CD4-positive, CD25-positive, alpha-beta regulatory T cell (primary cell): ENCODE measurements at places on chromosomes 2 and 18.
A peak's percentile ranks its signal among the peaks of the same experiment; 100 is the strongest.

- no peak for DNase-seq
Measured at GRCh38 chr2:173989160-173989883, 24.1 kb upstream of the SP3 start.

DNA sequence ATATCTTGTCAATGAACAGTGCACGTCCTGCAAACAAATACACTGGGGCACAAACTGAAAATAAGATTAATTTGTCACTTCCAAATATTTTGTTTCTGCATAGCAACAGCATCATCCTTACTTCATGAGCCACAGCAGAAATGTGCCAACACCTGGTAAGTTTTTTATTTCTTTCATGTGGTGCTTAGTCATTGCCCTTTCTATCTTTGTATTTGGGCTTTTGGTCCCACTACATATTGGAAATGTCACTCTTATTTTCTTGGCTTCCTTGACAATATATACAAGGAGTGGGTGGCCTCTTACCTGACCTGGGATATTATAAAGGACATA is 208.0 kb downstream of the RBM43 start:
- no peak for DNase-seq

DNA sequence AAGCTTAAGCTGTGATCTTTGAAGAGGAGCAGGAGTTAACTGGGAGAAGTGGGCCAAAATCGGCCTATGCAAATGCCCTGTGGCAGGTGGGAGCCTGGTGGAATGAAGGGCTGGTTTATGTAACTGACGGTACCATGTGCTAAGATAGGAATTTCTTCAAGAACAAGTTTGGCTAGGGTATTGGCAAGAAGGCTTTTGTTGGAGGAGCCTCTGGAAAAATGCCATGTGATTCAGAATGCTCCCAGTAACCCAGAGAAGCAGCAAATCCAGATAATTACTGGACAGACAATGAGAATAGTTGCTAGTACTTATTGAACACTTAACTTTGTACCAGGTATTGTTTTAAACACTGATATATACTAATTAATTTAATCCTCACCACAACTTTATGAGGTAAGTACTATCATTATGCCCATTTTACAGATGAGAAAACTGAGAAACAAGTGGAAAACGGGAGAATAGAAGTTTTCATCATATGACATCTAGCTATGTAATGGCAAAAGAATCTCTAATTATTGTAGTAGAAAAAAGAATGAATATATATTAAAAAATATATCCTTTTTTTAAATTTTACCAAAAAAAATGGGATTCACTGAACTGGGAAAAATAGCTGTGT is 9.1 kb upstream of the FAM124B start:
- no peak for DNase-seq

DNA sequence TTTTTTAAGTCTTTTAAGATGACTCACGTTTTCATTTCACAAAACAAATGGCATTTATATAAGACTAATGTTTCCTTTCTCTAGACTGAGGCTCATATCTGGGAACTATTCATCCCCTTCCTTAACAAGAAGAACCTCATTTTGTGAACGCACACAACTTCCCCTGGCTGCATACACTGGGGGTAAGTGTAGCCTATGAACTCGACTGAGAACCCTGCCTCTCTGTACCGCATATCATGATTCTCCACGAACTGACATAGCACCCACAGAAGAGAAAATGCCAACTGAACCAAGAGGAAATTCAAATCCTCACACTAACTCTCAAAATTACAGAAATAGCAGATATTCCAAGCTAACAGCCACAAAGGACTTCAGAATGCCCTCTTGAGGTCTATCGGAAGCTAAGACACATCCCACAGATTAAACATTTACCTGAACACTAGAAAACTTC is 236.7 kb downstream of the TCF4 start:
- DNase-seq = no peak

DNA sequence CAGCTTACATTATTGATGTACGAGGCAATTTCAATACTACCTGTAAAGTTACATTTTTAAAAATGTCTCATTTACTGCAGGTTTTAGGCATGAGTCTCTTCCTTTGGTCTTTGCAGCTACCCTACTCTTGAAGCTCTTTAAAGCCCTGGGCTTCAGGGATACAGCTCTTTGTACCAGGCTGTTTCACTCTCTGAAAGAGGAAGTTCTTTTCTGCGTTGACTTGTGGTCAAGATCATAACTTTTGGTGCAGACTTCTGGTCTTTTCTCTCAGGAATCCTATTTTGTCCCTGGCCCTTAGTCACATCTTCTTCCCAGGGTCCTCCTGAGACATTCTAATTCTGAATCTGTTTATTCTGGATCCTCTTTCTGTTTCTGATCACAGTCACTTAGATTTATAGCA is 16.6 kb upstream of the HRH4 start:
- no peak for DNase-seq

GRCh38 chr18:3151399-3152264 is 68.1 kb downstream of the MYOM1 start:
- DNase-seq = peak; percentile 37

DNA sequence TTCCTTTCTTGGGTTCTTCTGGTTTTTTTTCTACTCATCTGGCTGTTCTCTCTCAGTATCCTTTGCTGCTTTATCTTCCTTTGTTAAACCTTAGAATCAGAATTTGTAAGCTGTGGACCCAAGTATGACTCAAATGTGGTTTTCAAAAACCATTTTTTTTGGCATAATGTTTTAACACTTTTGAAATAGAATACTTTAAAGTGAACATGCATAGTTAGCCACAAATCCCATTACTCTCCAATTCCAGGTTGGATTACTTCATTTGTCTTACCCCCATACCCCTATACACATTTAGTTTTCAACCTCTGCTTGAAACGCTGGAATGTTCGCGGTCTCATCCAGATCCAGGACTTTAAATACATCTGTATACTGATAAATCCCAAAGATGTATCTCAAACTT is 29.1 kb downstream of the ALMS1 start:
- DNase-seq = no peak

DNA sequence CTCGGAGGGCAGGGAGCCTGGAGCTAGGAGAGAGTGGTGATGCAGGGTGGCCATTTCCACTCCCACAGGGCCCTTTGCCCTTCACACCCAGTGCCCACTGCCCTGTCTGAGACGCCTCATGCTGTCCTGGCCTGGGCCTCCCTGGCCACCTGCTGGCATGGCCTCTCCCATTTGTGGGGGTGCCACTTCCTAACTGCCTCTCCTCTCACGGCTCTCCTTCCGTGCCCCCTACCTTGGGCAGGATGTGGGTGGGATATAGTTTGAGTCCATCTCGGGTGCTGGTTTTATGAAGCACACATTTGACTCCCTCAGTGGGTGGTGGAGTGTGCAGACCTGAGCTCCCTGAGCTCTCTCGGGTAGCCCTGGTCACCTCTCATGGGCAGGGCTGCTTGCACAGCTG is 46.0 kb downstream of the DGKD start:
- DNase-seq = no peak

- no peak for DNase-seq
Measured at GRCh38 chr18:49944663-49945062, 131.3 kb upstream of the ACAA2 start.

GRCh38 chr2:31828891-31829290 is 181.9 kb downstream of the MEMO1 start:
- no peak for DNase-seq

DNA sequence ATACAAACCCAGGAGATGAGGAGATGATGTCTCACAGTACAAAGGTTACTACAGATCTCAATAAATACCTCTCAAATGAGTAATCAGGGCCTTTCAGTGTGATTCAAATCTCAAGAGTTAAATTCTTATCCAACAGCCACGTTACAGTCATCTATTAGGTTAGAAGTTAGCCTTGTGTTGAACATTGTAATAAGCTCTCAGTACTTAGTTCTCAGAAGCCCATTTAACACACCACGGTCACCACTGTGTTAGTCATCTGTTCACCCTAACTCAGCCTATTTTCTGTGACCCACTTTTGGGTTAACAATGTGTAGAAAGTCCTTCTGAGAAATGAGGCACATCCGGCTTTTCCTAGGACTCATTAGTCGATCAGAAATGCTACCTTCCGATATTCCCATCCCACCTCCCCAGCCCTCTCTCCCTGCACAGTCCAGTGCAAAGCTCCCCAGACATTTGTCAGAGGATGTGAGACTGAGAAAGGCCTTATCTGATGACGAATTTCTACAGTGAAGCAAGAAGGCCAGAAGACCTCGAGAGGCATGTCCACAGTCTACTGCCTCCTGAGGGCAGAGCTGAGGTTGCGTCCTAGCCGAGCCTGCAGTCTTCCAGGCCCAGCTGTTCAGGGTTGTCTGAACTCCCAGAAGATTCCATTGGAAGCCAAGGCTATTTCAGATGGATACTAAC is 92.6 kb downstream of the ACTR2 start:
- DNase-seq = peak; percentile 71

GRCh38 chr2:186522450-186522849 is 36.4 kb downstream of the ZC3H15 start:
- no peak for DNase-seq

DNA sequence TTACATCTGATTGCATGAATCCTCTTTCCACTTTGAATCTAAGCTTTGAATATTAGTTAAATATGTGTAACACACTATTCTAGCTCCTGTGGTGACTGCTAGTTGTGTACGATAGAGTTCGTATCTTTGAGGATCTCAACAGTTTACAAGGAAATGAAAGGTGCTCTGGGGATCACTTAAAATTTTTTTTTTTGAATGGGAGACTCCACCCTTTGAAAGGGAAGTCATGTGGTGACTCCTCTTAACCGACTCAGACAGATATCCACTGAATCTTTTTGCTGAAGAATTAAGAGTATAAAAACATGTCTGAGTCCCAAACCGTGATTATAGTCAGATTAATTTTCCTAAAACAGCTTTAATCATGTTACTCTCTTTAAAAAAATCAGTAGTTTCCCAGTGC is 4.0 kb downstream of the CLIP4 start:
- peak; percentile 58 for DNase-seq

- no peak for DNase-seq
Measured at GRCh38 chr2:63772061-63772460, 69.6 kb upstream of the UGP2 start.

DNA sequence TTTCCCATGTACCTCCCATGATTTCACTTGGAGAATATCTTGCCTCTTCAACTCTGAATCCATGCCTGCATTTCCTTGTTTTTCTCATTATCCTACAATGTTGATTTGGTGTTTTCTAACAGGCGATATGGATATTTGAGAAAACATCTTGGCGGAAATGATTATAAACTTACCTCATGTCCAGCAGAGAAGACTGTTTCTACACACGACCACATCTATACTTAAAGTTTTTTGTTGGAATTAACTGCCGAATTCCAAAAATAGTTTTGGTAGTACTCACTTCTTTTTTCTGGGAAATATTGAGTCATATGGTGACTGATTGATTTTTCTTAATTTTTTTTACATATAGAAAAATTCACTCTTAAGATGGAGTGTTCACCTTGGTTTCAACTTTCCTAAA is 41.4 kb upstream of the TMEFF2 start:
- no peak for DNase-seq

DNA sequence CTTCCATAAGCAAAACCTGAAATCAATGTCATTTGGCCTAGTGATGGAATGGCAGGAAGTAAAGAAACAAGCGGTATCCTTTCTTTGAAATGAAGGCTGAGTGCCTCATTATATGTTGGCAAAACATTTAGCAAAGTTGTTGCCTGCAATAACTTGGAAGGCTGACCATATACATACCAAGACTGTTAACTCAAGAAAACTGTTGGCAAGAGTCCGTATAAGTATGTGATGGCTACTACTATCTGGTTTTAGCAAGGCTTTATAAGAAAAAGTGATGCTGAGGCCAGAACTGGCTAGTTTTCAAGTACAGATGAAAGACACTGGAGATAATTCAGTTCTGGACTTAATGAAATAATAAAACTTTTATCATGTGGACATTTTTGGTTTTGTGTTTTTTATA is 356.2 kb downstream of the ZNF521 start:
- no peak for DNase-seq

- DNase-seq = peak; percentile 27
Measured at GRCh38 chr2:195498176-195498575, 158.8 kb upstream of the SLC39A10 start.

GRCh38 chr2:144461308-144461766 is 58.6 kb downstream of the ZEB2 start:
- DNase-seq = no peak

- DNase-seq = no peak
Measured at GRCh38 chr2:178787934-178788333, 19.3 kb downstream of the TTN start.

GRCh38 chr2:78644854-78645253 is 380.6 kb upstream of the REG3G start:
- DNase-seq = no peak

GRCh38 chr18:60092073-60092472 is 192.3 kb downstream of the PMAIP1 start:
- DNase-seq = no peak

GRCh38 chr18:11987527-11987926 is 6.2 kb downstream of the IMPA2 start:
- DNase-seq = no peak

GRCh38 chr18:79395761-79396404 is at the start of gene NFATC1:
TSS of gene NFATC1 (plus strand) at chr18:79395930. CDS start at chr18:79396225, 295 bp downstream.
- DNase-seq = peak; percentile 29

DNA sequence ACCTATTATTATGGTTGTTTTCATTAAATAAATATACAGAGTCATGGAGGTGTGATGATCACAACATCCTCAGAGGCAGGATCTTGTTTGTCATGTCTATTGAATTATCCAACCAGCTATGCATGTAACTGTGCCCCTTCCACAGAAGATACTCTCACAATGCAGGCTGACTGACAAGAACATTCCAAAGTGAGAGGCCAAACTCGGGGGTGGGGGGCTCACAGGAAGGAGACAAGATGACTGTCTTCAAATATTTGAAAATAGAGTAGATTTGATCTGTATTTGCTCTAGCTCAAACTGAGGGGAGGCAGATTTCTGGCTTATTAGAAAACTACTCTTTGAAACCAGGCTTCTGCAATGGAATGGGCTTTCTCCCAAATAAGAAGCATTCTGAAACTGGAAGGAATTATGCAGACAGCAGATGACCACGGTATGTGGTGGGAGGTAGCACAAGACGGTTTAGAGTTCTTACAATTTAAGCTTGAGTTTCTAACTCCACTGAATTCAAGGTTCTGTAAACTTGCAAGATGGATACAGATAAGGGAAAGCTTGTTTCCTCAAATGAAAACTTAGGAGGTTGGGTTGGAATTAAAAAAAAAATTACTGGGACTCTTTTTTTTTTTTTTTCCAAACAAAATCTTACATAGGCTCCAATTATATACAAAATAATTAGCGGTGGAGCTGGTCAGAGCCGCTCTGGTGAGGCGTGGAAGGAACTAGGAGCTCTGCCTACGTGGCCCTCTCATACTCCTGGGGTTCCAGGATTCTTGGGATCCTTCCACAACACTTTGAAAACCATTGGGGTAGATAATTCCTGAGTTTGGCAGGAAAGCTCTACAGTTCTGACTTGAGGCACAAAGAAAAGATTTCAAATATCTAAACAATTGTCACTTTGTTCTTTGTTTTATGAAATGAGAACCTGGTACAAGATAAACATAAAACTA is 79.3 kb downstream of the PLA2R1 start:
- no peak for DNase-seq

GRCh38 chr2:186457908-186458307 is 28.2 kb upstream of the ZC3H15 start:
- DNase-seq = no peak

GRCh38 chr2:65813631-65814173 is 381.3 kb upstream of the SPRED2 start:
- DNase-seq = no peak

- DNase-seq = no peak
Measured at GRCh38 chr2:65532937-65533336, 100.5 kb upstream of the SPRED2 start.

- DNase-seq = no peak
Measured at GRCh38 chr2:142591420-142591819, 286.0 kb upstream of the KYNU start.

GRCh38 chr2:191936882-191937405 is 90.1 kb upstream of the CAVIN2 start:
- no peak for DNase-seq

GRCh38 chr2:100903534-100904258 is 83.8 kb downstream of the NPAS2 start:
- no peak for DNase-seq
